ENCODE measurements at places on chromosomes 1 and 21. TPM values are rescaled to one million over a fixed set of nuclear protein-coding genes. Genes with fewer than 3 reads are reported as not detected.

Gene LINGO4
- total RNA-seq: 0.29 TPM

Gene CDC7
- total RNA-seq: 4.3 TPM

DNA sequence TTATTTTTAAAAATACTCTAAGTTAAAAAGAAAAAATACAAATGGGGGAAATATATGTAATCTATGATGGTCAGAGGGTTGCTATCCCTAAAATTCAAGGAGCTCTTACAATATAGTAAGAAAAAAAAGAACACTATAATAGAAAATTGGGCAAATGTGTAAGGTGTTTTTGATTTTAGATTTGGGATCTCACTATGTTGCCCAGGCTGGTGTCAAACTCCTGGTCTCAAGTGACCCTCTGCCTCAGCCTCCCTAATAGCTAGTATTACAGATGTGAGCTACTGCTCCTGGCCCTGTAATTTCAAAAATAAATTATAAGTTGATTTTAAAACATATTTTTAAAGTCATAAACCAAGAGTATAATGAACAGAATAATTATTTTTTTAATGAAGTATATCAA is 45.9 kb downstream of the CDC42BPA start:
- no peak for DNase-seq
- no peak overlapping the region for H3K4me3 ChIP-seq
- H3K27ac ChIP-seq: no peak overlapping the region
- H3K36me3 ChIP-seq: no peaks in the 10 kb centered on the region
- no peaks in the 10 kb centered on the region for H3K27me3 ChIP-seq

DNA sequence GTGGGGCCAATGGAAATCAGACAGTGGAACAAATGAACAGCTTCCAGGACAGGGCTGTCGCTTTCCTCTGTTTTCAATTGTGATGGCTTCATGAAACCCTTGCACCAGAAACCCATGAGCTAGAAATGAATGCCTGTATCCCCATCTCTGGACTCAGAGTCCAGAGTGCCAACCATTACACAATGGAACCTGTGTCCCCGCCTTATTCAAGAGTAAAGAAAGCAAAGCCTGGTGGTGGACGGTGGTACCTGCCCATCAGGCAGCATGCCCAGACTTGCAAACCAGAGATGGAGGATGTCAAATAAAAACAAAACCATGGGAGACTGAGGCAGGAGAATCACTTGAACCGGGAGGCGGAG is 4.4 kb upstream of the CAPN2 start:
- no peak overlapping the region for H3K4me3 ChIP-seq
- DNase-seq: no peak
- peaks cover 42% of the 10 kb centered on the region for H3K4me1 ChIP-seq
- peak overlapping the region; percentile 75 for H3K27ac ChIP-seq
- no peaks in the 10 kb centered on the region for H3K36me3 ChIP-seq

- H3K27me3 ChIP-seq: no peaks in the 10 kb centered on the region
- no peak overlapping the region for H3K4me3 ChIP-seq
- no peaks in the 10 kb centered on the region for H3K4me1 ChIP-seq
- H3K36me3 ChIP-seq: no peaks in the 10 kb centered on the region
- no peak overlapping the region for H3K27ac ChIP-seq
- DNase-seq: no peak
These were observed 658.5 kb upstream of the ADGRL2 start for GRCh38 chr1:81142099-81142826.

DNA sequence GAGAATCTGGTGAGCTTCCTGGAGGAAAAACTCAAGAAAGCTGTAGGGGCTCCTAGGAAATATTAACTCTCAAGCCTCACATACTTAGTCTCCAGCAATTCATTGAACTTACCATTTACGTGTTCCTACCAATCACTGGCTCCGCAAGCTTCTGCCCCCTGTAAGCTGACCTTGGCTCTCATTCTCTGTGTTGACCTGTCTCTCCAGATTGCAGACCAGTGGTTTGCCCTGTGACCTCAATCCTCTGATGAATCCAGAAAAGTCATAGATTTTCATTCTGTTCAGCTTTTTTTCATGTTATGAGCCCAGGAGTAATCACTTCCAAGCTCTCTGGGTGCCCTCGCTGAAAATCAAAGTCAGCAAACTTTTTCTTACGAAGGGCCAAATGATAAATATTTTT is 241.9 kb downstream of the DSCAM start:
- no peak overlapping the region for H3K27ac ChIP-seq
- no peak for DNase-seq
- H3K4me1 ChIP-seq: no peaks in the 10 kb centered on the region
- no peaks in the 10 kb centered on the region for H3K27me3 ChIP-seq
- no peaks in the 10 kb centered on the region for H3K36me3 ChIP-seq
- H3K4me3 ChIP-seq: no peak overlapping the region

Gene ALX3
- total RNA-seq: not detected

Gene PTGFR
- total RNA-seq: 3.0 TPM

All from upper lobe of right lung (tissue), 1 donor.